NCI-H1694 treated with DMSO at 0.1 percent for 48 hours (cell line): ENCODE measurements at places on chromosomes 6 and 20.

DNA sequence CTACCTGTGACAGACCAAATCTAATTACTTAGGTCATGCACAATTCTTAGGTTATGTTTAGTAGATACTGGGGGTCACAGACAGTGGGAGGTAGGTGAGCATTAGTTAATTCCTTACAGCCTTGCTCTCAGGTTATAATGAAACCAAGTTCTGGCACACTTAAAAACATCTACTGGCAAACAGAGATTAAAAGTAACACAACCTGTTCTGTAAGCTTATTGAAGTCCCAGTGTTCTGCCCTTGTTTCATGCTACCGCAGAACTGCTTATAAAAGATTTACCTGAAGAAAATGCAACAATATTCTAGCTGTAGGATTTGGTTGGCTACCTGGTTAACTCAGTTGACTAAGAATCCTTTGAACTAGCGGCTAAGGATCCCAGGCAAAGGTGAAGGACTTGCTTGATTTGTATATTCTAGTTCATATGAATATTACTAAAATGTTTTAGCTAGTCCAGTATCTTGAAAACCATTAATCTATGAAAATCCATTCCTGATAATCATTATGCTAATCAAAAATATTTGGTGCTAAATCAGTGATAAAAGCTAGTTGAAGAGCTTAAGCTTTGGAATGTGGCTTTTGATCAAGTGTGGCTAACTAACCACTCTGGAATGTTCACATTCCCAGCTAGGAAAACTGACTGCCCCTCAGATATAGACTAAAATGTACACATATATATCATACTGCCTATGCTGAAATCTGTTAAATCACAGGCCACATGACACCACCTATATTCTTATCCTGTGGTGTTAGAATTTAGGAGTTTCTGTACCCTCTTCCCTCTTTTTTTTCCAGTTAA is 7.2 kb downstream of the PEX3 start:
- DNase-seq = no peak

GRCh38 chr6:166724576-166724975 is 97.5 kb upstream of the RPS6KA2 start:
- DNase-seq = no peak

DNA sequence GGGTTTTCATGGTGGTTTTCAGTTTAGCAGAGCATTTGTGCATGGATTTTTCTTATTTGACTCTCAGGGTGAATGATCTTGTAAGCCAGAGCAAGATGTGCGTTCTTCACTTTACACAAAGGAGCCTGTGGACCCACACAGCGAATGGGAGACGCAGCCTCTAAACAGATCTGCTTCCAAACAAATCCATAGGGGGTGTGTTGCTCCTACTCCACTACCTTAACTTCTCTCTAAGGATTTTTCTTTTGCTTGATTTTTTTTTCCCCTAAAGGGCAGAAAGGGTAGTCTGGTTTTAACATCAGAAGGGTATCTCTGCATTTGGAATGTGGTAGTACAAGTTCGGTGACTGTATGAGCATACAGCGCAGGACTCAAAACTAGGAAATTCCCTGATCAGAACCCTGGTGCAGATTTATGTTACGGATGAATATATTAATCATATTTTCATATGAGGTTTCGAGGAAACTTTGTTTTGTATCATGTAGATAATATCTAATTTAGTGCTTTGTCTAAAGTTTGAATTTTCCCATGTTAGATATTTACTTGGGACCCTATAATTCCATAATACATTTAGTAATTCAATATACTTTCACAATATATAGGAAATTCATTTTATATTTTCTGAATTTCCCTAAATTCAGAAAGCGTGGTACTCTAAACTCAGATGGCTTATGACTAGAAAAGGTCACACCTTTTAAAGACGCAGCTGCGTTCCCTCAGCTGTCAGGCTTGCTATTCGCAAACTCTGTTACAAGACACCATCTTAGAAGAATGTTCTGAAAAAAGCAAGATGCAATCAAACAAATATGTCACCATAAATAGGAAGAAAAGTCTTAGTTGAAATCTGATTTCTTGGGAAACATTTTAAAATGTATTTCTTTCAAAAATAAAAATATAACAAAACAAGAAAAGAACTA is 196.9 kb downstream of the TMEM242 start:
- DNase-seq = no peak

GRCh38 chr6:8000636-8001035 is 63.6 kb downstream of the BLOC1S5 start:
- DNase-seq = no peak

DNA sequence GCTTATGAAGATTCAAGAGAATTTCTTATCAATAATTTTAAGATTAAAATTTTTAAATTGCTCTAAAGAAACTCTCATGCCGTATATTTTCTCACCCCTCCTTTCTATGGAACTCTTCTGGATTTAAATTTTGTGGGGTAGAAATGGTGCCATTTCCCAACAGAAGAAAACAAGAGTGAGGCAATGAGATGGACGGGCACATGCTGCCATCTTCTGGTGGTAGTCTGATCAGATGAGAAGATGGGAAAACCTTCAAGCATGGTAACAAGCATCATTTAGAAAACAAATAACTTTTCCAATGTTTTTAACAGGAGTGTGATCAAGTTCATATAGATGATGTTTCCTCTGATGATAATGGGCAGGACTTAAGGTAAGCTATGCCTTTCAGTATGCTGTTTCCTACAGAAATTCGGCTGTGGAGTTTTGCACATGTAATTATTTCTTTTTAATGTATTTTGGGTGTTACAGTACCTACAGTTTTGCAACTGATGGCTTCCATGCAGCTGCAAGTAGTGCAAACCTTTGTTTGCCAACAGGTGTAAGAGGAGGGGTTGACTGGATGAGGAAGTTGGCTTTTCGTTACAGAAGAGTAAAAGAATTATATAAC is 271.4 kb downstream of the EYA4 start:
- peak; percentile 17 for DNase-seq

DNA sequence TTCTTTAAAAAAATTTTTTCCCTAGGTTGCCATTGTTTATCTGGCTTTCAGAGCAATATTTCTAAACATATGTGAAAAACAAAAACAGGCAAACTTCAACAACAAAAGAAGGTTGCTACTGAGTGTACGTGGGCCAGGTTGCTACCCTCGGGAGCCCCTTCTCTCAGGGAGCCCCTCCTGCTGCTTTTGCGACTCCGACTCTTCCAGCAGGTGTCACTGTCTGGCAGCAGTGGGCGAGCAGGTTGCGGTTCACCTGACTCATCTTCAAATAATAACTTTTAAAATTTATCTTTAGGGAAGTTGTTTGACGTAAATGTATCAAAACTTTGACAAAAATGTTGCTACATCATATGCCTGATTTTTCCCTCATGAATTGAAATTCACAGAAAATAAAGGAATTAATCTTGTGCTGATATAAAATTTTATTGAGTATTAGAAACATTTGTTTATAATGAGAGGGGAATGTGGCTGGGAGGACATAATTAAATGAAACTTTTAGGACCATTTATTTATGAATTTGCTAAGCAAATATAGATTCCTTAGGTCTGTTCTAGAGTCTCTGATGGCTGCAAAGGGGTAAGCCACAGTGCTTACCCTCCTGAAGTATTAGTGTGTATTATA is 138.8 kb downstream of the HIVEP1 start:
- DNase-seq = no peak

DNA sequence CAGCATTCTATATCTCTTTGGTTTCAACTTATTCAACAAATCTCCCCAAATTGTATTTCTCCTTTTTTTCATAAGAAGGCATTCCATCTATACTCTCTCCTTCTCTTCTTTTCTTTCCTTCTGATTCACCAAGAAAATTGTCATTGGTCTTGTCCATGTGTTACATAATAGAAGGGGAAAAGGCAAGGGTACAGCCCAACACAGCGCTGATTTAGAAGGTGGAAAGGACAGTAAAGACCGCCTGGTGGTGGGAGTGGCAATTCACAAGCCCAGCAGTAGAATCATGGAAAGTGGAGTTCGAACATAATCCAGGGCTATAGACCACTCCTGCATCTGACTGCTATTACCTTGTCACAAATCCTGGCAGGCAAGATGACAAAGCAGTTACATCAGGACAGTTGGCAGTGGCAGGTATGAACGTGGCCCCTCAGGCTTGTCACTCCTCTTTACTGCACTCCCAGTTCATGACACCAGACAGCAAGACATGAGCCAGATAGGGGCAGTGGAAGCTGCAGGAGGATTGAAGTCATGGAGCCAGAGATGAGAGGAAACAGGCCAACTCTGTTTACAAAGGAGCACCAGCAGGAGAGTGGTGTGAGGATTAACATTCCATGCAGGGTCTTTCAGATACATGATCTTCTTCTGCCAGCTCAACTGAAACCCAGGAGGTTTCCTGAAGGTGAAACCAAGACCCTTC is 2.1 kb upstream of the TNFAIP3 start:
- DNase-seq = no peak

- no peak for DNase-seq
Observed at GRCh38 chr6:75656479-75656878, 54.8 kb downstream of the SENP6 start.

DNA sequence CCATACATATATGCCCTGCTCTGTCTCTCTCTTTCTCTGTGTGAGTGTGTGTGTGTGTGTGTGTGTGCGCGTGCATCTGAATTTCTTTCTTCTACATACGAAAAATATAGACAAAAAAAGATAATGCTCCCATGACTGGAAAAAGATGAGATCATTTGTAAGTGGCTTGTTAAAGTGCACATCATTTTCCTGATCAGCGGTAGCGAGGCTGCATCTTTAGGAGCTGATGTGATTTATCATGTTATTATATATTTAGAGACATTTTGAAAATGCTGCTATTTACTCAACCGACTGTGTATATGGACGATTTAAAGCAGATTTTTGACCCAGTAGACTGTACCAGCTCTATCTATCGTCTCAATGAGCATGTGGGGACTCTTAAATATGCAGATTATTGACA is 265.3 kb downstream of the TSHZ2 start:
- DNase-seq = no peak

GRCh38 chr20:54267483-54268003 is 59.7 kb downstream of the PFDN4 start:
- no peak for DNase-seq

GRCh38 chr20:47320990-47321805 is 35.3 kb downstream of the ZMYND8 start:
- no peak for DNase-seq

DNA sequence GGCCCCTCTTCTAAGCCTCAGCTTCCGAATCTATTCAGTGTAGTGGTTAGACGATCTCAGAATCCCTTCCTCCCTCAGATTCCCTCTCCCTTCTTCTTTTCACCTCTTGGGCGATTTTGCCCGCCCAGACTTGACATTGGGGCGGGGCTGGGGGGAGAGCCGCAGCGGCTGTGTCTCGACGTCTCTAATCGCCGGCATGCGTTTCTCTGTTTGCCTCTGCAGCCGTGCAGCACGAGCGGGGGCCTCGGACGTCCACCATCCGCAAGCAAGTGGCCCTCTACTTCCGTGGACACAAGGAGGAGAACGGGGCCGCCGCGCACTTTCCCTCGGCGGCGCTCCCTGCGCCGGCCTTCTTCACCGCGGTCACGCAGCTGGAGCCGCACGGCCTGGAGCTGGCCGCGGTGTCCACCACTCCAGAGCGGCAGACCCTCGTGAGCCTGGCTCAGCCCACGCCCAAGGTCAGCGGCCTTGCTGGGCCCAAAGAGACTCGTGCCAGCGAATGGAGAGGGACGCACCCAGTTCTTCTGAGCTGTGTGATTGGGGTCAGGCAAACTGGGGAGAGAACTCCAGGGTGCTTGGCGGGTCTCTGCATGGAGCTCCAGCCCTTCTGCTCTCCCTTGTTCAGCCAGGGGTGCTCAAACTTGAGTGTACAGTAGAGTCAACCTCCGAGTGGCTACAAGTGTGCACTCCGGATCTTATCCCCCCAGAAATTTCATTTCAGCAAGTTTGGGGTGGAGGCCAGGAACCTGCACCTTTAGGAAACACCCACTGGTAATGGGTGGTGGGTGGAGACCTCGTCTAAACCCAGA is 10.7 kb downstream of the NR2E1 start:
- DNase-seq = no peak

DNA sequence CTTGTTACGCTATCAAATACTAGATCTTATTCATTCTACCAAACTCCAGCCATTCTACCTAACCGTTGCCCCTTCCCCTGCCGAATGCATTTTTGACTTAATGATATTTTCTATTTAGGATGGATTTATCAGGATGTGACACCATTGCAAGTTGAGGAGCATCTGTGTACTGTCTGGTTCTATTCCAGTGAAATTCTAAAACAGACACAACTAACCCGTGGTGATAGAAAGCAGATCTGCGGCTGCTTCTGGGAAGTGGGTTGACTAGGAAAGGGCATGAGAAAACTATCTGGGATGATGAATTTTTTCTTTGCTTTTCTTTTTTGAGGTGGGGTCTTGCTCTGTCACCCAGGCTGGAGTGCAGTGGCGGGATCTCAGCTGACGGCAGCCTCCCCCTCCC is 20.7 kb upstream of the SRC start:
- no peak for DNase-seq

GRCh38 chr20:47007826-47008655 is 113.4 kb downstream of the EYA2 start:
- no peak for DNase-seq

DNA sequence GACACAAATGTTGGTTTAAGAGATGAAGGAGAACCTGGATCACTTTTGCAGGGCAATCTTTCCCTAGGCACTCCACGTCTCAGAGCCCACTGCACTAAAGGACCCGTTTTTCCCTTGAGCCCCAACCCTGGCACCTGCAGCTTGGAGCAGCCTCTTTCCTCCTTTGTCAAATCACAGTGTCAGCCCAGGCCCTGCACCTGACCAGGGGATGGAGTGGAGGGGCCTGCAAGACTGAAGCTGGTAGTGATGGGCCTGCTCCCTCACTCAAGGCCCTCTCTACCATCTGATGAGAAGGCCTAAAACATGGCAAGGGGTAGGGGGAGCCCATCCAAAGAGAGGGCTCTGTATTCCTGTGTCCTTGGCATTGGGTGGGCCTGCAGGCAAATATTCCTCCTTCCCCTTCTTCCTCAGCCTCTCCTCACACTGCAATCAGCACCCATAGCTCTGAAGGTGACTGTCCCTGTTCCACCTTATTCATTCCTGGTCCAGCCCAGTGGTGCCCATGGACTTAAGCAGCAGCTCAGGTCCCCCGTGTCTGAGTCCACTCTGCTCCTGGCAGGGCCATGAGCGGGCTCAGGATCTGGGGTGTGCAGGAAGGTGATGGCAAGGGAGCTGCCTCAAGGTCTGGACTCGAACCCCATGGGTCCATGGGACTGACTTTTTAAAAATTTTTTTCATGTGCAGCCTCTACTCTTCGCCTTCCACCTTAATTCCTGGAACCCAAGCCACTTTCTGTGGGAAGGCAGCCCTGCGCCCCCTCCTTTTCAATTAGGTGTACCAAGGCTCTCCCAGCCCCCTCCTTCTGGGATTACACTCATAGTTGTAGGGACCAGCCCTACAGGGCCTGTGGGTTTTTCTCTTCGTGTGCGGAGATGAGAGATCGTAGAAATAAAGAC is 6.7 kb downstream of the RAET1G start:
- no peak for DNase-seq
